ENCODE measurements at places on chromosomes 13 and 19.

DNA sequence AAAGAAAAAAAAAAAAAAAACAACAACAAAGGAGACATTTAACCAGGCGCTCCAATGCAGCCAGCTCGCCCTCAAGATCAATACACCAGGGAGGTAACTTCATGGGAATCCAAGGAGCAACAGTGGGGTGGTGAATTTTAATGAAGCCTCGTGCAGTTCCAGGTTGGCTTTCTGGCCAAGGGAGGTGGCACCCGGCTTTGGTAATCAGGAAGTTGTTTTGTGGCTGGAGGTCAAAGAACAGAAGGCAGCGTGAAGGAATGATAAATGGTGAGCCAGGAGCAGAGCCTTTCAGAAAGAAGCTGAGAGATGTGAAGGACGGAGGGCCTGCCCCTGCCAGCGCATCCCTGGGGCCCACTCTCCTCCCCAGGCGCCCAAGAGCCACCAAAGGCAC is 188.2 kb upstream of the TSC22D1 start:
- no peak for DNase-seq

GRCh38 chr13:103213152-103213551 is 146.9 kb upstream of the SLC10A2 start:
- no peak for DNase-seq

GRCh38 chr13:101624210-101624922 is 171.9 kb downstream of the ITGBL1 start:
- no peak for DNase-seq

- no peak for DNase-seq
Measured at GRCh38 chr13:25455146-25455545, 83.4 kb downstream of the ATP8A2 start.

- DNase-seq = no peak
Measured at GRCh38 chr13:81409284-81409683, 1068.4 kb upstream of the SPRY2 start.

GRCh38 chr19:32339423-32339822 is 6.0 kb upstream of the ZNF507 start:
- DNase-seq = no peak

GRCh38 chr13:113307491-113307890 is 10.5 kb downstream of the LAMP1 start:
- DNase-seq = no peak

DNA sequence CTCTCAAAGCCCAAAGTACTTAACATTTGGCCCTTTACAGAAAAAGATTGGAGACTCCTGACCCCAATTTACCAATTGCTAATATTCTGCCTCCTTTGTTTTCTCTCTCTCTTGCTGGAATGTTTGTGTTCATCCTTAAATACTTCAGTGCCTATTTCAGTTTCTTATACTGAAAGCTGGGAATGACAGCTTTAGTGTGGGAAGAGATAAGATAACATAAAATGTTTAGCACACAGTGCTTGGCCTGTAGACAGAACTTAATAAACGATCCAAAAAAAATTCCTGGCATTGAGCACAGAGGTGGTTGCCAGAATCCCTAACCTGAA is 3.0 kb upstream of the PLEKHF1 start:
- DNase-seq = no peak

DNA sequence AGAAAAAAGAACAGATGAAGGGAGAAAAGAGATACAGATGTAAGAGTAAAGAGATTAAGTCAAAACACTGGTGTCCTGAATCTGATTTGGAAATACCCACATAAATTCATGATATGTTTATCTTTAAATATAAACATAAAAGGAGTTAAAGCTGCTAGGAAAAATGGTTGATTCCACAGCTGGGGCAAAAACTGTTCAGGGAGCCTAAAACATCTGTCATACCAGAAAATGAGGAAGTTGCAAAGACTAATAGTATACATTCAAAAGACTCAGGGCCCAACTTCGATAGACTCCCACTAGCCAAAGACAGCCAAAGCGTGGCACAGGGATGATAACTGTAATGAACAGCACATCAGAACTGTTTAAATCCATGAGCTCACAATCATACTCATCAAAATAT is 62.0 kb downstream of the ABCC4 start:
- DNase-seq = no peak

DNA sequence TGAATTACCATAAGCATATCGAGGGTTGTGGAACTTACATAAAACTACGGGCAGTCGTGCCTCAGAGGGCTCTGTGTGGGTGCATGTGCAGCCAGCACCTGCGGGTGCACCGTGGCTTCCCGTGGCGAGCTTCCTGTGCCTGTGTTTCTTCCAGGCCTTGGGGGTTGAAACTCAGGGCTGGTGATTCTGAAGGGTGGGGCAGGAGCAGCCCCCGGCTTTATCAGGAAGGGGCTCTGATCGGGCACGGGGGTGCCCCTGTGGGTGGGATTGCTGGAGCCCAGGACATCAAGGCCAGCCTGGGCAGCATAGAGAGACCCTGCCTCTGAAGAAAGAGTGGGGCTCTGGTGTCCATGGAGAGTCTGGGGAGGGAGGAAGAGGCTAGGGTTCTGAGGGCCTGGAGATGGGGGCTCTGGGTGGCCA is 11.1 kb downstream of the ATP4B start:
- DNase-seq = no peak

- DNase-seq = no peak
Measured at GRCh38 chr19:32181216-32181920, 164.0 kb upstream of the ZNF507 start.

GRCh38 chr13:90806016-90806615 is 541.4 kb upstream of the MIR17HG start:
- DNase-seq = no peak

All from activated CD8-positive, alpha-beta memory T cell treated with anti-CD3 and anti-CD28 coated beads, Interleukin-2, amount 50 U/mL, for 4 hours (primary cell).